Type B pancreatic cell (in vitro differentiated cells): ENCODE measurements at places on chromosomes 7 and 10.
A peak's percentile ranks its signal among the peaks of the same experiment; 100 is the strongest.

DNA sequence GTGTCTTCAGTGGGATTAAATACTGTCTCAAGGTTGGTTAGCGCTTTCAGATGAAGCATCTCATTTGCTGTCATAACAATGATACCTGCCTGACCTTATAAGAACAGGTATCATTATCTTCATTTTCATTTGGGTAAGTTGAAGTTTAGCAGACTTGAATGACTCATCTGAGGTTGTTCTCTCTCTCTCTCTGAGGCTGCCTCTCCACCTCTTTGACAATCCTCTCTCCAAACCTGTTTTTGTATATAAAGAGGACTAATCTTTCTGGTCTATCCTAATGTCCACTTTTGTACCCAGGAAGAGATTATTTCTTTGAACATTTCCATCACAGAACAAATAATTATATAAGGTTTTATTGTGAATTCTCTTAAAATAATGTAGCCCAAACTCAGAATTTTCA is 291.4 kb downstream of the KLF6 start:
- no peak for DNase-seq

GRCh38 chr10:79267499-79267898 is 79.8 kb upstream of the PPIF start:
- DNase-seq = no peak

- no peak for DNase-seq
Observed at GRCh38 chr10:96306516-96306915, 2.3 kb downstream of the DNTT start.

GRCh38 chr7:151630851-151631569 is 111.3 kb upstream of the RHEB start:
- DNase-seq = peak; percentile 11

DNA sequence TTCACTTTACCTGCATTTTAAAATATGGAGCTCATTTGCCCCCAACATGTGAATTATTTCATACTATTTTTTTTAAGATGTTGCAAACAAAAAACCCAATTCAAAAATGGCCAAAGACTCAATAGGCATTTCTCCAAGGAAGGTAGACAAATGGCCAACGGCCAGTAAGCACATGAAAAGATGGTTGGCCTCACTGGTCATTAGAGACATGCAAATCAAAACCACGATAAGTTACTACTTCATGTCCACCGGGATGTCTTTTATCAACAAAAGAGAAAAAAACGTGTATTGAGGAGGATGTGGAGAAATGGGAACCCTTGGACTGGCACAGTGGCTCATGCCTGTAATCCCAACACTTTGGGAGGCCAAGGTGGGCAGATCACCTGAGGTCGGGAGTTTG is 3.4 kb upstream of the CTBP2 start:
- DNase-seq = peak; percentile 27

GRCh38 chr7:143882604-143883078 is 19.3 kb downstream of the TCAF1 start:
- peak; percentile 76 for DNase-seq

- DNase-seq = no peak
Observed at GRCh38 chr10:5293691-5294550, 70.8 kb upstream of the UCN3 start.

- no peak for DNase-seq
Observed at GRCh38 chr7:123417580-123417979, 116.8 kb downstream of the IQUB start.

DNA sequence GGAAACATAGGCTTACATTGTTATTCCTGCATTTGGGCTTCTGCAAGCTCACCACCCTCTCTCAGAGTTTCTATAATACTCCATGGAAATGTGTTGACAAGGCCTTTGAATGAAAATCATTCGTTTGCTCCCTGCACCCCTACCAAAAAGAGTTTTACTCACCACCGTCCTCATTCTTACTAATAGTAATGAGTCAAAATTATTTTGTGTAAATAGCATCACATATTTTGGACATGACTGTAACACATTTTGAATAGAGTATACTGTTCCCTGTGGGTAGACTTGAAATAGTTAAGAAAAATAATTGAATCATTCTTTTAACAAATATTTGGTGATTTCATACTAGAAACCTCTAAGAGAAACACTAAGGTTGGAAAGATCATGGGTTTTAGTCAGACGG is 84.6 kb downstream of the AKAP9 start:
- no peak for DNase-seq

- DNase-seq = no peak
Observed at GRCh38 chr7:77649716-77650349, 46.4 kb upstream of the RSBN1L start.

- DNase-seq = no peak
Observed at GRCh38 chr10:119917777-119918176, 25.2 kb downstream of the SEC23IP start.
